ENCODE measurements at places on chromosomes 3 and 15. TPM values are rescaled to one million over a fixed set of nuclear protein-coding genes. Genes with fewer than 3 reads are reported as not detected.

The PCSK6 gene
- total RNA-seq = 0.74 TPM

The ZPLD1 gene
- not detected for total RNA-seq

The TP63 gene
- total RNA-seq = 0.82 TPM

The CCDC80 gene
- total RNA-seq = not detected

The TNNC1 gene
- 2.2 TPM for total RNA-seq
